ENCODE measurements at places on chromosomes 5 and 9. TPM values are rescaled to one million over a fixed set of nuclear protein-coding genes. Genes with fewer than 3 reads are reported as not detected.

DNA sequence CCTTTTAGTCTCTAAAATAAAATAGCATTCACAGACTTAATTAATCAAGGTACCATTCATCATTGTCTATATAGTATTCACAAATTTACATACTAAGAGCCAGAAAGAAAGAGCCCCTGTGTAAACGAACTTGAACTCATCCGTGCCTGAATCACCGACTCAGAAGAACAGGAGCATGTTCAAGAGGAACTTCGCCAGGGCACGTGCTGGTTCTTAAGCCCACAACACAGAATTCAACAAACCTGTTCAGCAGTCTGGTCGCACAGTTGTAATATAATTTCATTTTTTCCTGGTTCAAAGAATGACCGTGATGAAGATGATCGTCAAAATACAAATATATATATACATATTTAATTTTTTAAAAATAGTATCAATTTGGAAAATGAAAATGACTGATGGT, 141.9 kb downstream of the CETN3 start:
- no peak for DNase-seq

GRCh38 chr9:3361116-3361515, 164.7 kb downstream of the RFX3 start:
- DNase-seq = no peak

DNA sequence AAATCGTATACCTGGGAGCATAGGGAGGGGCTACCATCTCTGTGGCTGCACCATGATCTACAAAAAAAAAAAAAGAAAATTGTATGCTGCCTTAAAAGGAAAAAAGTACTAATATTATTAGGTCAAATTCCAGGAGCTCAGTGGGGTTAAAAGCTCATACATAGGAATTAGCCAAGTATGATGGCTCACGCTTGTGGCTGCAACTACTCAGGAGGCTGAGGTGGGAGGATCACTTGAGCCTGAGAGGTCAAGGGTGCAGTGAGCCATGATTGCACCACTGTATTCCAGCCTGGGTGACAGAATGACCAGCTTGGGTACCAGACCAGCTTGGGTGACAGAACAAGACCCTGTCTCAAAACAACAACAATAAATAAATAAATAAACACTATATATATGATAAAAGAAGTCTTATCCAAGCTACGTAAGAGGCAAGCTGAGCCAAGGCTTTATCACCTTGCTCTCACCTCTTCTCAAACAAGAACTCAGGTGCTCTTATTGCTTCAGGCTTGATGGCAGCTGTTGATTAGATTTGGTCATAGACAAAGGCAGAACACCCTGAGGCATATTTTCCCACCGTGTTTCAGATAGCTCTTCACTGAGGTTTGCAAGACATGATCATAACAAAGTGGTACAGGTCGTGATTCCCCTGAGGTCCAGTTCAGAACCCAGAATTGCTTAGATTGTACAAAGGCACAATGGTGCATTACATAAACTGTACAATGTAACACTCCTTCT, 3.3 kb upstream of the FBXW11 start:
- DNase-seq = no peak

GRCh38 chr5:176810081-176810597, at the start of gene UNC5A:
Gene UNC5A (plus strand): TSS chr5:176810559. CDS start chr5:176810751, 192 bp downstream.
- peak; percentile 11 for DNase-seq

The PDLIM4 gene
- total RNA-seq = not detected

DNA sequence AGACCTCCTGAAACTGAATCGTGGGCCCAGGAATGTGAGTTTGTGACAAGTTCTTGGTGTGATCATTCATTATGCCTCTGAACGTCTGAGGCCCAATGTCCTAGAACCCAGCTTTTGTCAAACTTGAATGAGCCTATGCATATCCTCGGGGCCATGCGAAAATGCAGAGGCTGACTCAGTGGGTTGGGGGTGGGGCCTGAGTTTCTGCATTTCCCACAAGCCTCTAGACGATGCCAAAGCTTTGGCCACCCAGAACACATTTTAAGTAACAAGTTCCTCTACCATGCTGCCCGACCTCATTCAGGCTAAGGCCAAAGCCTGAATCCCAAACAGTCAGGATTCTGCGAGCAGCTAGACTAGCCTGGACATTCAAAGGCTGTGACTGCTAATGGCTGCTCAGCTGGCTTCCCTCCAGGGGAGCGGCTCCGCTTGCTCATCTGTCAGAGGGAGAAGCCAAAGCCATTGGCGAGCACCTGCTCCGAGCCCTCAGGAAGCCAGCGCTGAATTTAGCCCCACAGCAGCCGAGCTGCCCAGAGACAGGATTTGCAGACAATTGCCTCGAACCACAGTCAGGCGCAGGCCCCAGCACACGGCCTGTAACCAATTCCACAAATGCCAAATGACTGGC, 177.5 kb downstream of the ZDHHC21 start:
- no peak for DNase-seq

The LCN2 gene
- total RNA-seq = not detected

- DNase-seq = no peak
Measured at GRCh38 chr9:108704156-108704852, 151.5 kb downstream of the ACTL7B start.

DNA sequence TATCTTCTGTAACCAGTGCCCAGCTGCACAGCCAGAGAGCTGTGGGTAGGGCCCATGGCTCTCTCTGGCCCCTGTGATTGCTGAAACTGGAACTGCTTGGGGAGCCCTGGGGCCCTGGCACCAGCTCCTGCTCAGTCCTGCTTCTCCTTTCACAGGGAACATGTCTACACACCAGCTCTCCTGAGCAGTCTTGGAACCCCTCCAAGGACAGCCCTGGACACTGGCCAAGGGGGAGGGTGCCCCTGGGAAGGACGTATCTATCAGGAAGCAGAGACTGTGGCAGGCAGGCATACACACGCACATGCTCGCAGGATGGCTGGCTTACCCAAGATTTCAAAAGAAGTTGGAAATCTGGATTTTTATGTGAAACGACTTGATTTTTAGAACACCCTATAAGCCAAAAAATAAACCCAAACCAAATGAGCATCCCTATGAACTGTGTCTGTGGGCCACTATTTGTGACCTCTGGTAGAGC, 8.8 kb upstream of the TRAF1 start:
- no peak for DNase-seq

DNA sequence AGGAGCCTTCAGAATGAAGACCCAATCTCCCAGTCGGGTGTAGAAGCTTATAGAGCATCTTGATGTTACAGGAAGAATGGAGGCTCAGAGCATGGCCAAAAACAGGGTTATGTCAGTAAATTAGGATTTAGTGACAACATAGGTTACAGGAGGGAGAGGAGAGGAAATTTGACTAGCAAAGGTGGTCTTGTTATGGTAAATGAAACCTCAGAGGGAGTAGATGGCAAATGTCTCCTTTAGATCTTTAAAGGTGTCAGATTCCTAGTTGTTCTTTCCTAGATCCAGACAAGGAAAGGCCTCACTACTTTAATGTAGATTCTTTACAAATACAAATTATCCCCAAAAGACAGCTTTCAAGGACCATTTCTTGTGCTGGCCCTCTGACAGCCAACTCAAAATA, 465.0 kb downstream of the DMRTA1 start:
- no peak for DNase-seq

DNA sequence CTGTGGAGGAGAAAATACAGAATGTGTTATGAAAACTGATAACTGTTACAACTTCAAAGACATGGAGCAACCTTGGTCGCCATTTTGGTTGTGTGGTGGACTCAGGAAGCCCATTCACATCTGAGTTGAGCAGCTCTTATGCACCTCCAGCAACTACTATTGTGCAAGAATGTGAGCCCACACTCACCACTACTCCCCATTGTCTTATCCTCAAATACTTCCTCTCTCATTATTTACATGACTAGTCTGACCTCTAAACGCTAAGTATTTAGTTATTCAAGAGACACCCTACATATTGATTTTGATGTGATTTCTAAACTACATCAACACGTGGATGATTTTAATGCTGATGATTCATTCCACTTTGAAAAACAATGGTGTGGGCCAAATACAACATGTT, 516.6 kb upstream of the CLINT1 start:
- DNase-seq = no peak

- DNase-seq = no peak
Measured at GRCh38 chr5:92653730-92654461, 927.1 kb downstream of the NR2F1-AS1 start.

GRCh38 chr5:131357739-131358561, 94.1 kb downstream of the CDC42SE2 start:
- no peak for DNase-seq

- peak; percentile 66 for DNase-seq
Measured at GRCh38 chr9:86352440-86353077, 1.7 kb downstream of the TUT7 start.

DNA sequence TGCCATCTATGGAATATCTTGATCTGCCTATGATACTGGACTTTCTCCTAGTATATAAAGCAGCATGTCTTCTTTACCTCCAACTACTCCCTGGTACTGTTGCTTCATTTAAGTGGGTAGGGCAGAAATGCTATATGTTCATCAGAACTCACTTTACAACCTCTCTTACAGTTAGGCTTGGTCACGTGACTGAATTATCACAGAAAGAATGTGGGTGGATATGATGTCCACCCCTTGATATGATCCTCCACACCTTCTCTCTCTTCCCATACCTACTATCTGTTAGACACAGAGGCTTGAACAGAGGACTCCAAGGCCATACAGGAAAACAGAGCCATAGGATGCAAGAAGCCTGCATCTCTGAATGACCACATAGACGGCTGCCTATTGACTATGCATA, 19.8 kb downstream of the CRHBP start:
- DNase-seq = no peak

- no peak for DNase-seq
Measured at GRCh38 chr9:110950041-110950645, 88.1 kb downstream of the LPAR1 start.

DNA sequence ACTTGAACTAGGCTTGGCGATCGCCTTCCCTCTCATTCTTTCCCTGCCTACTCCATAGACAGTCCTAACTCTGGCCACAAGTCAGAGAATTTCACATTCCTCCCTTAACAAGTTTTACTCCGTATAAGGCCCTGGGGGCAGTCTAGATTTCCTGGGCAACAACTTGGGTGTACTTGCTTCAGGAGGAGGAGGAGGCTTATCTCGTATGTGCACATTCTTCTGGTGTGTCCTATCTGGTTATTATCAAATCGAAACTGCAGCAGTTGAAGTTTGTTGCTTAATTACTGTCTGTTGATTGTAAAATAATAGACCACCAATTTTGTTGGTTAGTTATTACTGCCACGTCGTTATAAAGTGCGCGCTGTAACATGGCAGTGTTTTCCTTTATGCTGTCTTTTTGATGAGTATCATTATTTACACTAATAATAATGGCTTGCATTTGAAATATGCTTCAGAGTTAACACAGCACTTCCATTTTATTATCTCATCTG, 42.0 kb downstream of the PIP5K1B start:
- no peak for DNase-seq

The TERT gene
- 0.08 TPM for total RNA-seq

The PTGES gene
- total RNA-seq = 0.22 TPM

DNA sequence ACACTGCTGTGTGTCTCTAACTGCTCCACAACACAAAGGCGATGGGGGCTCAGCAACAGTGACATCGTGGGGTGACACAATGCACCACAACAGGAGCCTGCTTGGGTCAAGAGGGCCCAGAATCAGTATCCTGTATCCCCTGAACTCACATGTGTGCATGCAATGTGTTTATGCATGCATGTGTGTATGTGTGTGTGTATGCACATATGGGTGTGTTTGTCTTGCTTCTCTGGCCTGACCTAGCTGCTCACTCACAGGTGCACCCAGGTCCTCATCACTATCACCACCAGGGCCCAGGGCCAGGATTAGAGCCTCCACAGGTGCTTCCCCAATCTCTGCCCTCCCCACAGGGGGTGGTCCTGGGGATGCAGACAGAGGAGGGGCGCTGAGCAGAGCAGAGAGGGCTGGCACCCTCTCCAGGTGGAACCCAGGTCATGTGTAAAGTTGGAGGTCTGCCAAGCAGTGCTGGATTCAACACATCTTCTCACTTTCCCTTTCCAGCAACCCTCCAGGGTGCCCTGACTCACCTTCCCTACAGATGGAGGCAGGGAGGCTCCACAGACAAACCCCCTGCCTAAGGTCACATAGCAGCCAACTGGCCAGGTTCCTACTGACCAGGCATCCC, 18.1 kb upstream of the ZNF484 start:
- no peak for DNase-seq

DNA sequence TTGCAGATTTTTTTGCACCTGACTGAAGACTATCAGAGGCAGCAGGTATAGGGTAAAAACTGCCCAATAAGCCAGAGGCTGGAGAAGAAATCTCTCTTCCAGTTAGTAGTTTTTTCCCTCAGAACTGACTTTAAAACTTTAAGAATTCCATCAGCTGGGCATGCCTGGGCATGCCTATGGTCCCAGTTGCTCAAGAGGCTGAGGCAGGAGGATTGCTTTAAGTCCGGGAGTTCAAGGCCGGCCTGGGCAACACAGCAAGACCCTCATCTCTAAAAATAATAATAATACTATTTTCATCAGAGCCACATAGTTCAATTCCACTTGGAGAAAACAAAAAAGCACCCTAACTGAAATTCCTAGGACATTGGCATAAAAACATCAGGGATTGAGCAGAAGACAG, 30.3 kb downstream of the SUSD1 start:
- no peak for DNase-seq

The C7 gene
- total RNA-seq = not detected

- no peak for DNase-seq
Measured at GRCh38 chr5:39698838-39699560, 274.2 kb upstream of the DAB2 start.

- no peak for DNase-seq
Measured at GRCh38 chr5:18220631-18221030, 586.4 kb downstream of the TAF11L14 start.

GRCh38 chr5:22057012-22057411, 796.1 kb downstream of the CDH12 start:
- DNase-seq = no peak
